ENCODE measurements at places on chromosomes 1 and 21. TPM values are rescaled to one million over a fixed set of nuclear protein-coding genes. Genes with fewer than 3 reads are reported as not detected.

- H3K27me3 ChIP-seq: no peaks in the 10 kb centered on the region
- H3K27ac ChIP-seq: no peak overlapping the region
- H3K4me3 ChIP-seq: no peak overlapping the region
Observed at GRCh38 chr1:95006681-95007080, 66.1 kb downstream of the ALG14 start.

DNA sequence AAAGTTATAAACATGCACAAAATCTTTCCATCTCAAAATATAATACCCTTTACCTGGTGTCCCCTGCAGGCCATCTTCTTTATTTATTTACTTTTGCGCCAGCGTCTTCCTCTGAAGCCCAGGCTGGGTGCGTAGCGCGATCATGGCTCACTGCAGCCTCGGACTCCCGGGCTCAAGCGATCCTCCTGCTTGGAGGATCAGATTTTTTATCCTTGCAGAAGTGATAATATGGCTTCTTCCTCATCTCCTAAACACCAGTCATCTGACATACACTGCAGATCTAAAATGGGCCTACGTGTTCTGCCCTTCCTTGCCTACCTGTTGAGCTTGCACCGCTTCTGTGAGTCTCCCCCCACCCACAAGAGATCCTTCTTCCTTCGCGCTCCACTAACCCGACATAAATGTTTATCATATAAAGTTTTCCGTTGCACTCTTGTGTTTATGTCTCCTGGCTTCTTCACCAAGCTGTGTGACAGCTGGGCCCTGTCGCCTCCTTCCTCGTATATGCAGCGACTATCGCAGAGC, 506 bp upstream of the SRP9 start:
- H3K36me3 ChIP-seq: peaks cover 18% of the 10 kb centered on the region
- H3K4me3 ChIP-seq: no peak overlapping the region
- no peaks in the 10 kb centered on the region for H3K27me3 ChIP-seq
- peaks cover 22% of the 10 kb centered on the region for H3K4me1 ChIP-seq

DNA sequence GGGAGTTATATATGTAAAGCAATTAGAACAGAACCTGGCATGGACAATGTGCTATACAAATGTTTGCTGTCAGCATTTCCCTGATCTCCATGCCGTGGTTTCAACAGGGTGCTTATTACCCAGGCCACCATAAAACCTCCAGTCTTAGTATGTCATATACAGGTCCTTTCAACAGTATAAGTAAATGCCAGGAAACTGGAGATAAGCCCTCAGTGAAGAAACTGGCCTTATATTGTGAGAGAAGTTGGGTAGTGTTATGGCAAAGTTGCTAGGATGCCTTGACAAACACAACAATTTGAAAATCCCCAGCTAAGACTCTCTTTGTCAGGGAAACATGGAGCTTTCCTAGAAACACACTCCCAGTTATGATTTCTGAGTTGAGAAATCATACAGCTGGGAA, 850.2 kb upstream of the ADAMTS5 start:
- no peak overlapping the region for H3K27ac ChIP-seq
- no peaks in the 10 kb centered on the region for H3K36me3 ChIP-seq
- no peaks in the 10 kb centered on the region for H3K4me1 ChIP-seq

GRCh38 chr1:173426057-173426456, 51.1 kb upstream of the PRDX6 start:
- peaks cover 22% of the 10 kb centered on the region for H3K4me1 ChIP-seq
- no peak for DNase-seq
- no peaks in the 10 kb centered on the region for H3K27me3 ChIP-seq
- no peak overlapping the region for H3K4me3 ChIP-seq
- no peaks in the 10 kb centered on the region for H3K36me3 ChIP-seq

DNA sequence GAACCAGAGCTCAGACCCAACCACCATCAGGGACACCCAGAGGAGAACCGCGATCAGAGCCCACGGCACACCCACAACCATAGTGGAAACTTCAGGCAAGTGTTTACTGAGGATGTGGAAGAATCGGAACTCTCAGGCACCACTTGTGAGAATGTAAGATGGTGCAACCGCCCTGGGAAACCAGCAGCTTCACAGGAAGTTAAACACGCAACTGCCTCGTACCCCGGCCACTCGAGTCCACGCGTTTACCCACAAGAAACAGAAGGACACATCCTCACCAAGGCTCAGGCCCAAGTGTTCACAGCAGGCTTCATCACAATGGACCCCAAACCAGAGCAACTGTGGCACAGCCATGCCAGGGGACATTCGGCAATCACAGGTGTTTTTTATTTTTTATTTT, 51.4 kb upstream of the COL6A2 start:
- no peak overlapping the region for H3K4me3 ChIP-seq
- H3K27ac ChIP-seq: no peak overlapping the region
- no peaks in the 10 kb centered on the region for H3K36me3 ChIP-seq
- DNase-seq: no peak
- no peaks in the 10 kb centered on the region for H3K4me1 ChIP-seq

DNA sequence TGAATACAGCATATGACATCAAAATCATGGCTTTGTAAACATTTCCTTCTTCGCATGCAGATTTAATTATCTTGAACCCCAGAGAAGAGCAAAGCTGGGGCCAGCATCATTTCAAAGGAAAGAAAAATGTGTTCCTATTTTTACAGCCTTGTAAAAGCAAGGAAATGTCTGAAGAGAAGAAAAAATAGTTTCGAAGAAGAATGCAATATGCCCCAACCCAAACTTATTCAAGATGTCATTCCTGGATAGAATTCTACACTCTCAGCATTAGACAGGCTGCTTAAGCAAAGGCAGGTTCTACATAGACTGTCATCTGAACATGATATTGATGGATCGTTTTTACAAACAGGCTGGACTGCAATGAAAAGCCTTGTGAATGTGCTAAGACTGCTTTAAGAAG, 900.8 kb downstream of the TTLL7 start:
- H3K4me3 ChIP-seq: no peak overlapping the region
- H3K4me1 ChIP-seq: no peaks in the 10 kb centered on the region
- no peak for DNase-seq
- H3K27me3 ChIP-seq: no peaks in the 10 kb centered on the region

APCS gene
- total RNA-seq: not detected

FAM72D gene
- 18.2 TPM for total RNA-seq

LCE6A gene
- not detected for total RNA-seq

FABP3 gene
- not detected for total RNA-seq

PTPN22 gene
- 79.4 TPM for total RNA-seq

All from activated CD4-positive, alpha-beta memory T cell treated with anti-CD3 and anti-CD28 coated beads, Interleukin-2, amount 10 ng/mL, durations not matched to agents 7 days and 5 days (primary cell).